Amniotic stem cell (primary cell): ENCODE measurements at places on chromosomes 12 and 14.

- DNase-seq = no peak
Observed at GRCh38 chr14:74712499-74713394, at the start of the genes AREL1 and FCF1. Gene AREL1 (minus strand): TSS chr14:74713080. CDS start chr14:74685615, 27,465 bp downstream. Gene FCF1 (plus strand): TSS chr14:74713144. CDS start chr14:74713198, 54 bp downstream.

DNA sequence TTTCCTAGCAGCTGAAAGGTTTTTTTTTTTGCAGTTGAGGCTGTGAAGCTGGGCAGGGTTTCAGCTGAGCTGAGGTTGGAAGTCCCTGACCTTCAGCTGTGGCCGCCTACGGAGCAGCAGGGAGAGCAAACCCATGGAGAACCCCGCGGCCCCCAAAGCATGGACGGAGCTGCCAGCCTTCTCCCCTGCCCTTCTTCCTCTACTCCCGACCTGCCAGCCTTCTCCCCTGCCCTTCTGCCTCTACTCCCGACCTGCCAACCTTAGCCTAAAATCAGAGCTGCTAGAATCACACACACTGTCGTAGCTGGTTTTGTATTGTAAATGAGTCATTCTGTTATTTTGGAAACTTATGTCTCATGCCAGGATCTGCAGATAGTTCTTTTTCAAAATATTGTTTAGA is 74.6 kb downstream of the PPP2R5C start:
- DNase-seq = no peak

DNA sequence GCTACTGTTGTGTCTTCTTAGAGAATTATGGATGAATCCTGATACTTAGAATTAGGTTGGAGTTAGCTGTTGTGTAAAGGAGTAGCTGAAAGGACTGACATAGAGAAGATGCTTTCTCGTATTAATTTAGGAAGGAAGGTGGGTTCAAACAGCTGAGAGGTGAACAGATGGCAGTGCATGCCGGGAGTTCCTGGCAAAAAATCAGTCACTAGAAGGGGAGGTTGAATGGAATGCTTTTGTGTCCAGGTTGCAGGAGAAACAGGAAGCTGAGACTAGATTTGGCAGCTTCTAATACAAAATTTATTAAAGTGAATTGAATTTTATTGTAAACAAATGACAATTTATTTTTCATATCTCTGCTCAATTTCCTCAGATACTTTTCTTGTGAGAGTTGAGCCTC is 70.8 kb downstream of the BTG1 start:
- no peak for DNase-seq

GRCh38 chr12:72323881-72324280 is 51.7 kb downstream of the TRHDE start:
- no peak for DNase-seq

DNA sequence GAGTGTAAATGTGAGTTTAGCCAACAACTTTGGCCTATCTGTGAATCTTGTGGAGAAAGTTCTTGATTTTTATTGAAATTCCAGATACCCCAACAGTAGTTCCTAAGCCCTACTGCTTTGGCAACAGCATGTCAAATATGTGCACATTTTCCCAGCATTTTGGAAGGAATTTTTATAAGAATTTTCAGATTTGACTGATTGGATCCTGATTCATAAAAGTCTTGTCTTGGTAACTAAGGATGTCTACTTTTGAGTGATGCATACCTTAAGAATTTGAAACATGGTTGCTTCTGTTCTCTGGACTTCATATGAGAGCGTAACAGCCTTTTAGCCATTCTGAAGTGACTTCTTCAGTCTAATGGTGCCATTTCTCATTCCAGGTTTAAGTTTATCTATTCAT is 106.7 kb downstream of the ANO4 start:
- DNase-seq = no peak
